ENCODE measurements at places on chromosomes 2 and 18.

- DNase-seq: no peak
These were observed 27.2 kb upstream of the OTX1 start for GRCh38 chr2:63023444-63023843.

DNA sequence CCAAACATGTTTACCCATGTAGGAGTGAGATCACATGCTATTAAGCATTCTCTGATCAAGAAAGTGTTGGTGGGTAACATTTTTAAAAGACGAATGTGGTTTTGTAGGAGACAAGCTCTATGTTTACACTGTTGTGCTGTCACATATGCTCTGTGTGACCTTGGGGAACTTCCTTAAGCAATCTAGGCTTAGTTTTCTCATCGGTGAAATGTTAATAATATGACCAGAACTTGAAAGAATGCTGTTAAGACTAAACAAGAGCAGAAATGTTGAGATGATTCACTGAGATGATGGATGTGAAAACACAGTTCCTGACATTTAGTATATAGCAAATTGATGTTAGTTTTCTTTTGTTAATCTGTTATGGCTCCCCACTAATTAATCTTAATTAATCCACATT is 860.9 kb upstream of the CNTNAP5 start:
- no peak for DNase-seq

DNA sequence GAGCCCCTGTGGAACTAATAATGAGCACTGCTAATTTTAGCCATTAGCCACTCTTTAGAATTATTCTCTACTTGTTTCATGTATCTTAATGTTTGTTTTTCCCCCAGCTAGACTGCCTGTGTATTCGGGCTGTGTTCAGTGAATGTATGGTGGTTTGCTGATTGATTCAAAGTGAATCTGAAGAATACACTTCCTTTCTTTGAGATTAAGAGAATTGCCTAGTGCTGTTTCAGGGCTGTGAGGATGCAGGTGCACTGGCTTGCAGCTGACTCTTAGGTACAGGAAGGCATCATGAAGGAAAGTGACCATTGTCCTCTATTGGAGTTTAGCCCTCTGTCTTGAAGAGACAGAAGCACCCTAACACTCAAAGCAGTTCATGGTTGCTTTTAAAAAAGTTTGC is 138.7 kb downstream of the CERS6 start:
- DNase-seq: no peak

DNA sequence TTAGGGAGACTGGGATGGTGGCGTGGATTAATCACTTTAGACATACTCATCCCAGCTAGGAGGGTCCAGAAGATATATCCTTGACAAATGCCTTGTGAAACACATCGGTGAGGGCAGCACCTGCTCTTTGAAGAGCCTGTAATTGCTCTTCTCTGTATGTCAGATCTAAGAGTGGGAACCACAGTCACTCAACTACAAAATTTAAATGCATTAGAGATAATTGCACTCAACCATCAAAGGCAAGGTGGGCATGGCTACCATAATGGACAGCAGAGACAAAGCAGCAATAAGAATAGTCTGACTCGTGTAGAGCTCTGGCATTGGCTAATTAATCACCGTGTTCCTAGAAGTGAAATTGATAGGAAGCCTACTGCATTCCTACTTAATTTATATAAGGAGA is 96.8 kb downstream of the ERBB4 start:
- no peak for DNase-seq

DNA sequence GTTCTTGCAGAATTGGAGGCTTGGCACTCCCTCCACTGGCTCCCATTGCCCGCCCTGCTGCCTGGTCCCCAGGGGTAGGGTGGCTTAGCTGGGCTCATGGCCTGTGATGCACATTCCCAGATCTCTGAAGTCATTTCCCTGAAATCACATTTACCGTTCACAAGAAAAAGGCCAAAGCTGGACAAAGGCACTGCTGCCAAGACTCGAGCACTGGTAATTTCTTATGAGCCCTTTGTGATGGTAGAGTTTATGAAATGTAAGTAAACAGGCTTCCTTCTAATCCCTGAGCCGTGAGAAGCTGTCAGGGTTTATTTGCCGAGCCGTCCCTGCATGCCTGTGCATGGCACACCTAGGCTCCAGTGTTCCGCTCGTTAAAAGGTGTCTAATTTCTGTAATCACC is 247.2 kb upstream of the EPAS1 start:
- no peak for DNase-seq

DNA sequence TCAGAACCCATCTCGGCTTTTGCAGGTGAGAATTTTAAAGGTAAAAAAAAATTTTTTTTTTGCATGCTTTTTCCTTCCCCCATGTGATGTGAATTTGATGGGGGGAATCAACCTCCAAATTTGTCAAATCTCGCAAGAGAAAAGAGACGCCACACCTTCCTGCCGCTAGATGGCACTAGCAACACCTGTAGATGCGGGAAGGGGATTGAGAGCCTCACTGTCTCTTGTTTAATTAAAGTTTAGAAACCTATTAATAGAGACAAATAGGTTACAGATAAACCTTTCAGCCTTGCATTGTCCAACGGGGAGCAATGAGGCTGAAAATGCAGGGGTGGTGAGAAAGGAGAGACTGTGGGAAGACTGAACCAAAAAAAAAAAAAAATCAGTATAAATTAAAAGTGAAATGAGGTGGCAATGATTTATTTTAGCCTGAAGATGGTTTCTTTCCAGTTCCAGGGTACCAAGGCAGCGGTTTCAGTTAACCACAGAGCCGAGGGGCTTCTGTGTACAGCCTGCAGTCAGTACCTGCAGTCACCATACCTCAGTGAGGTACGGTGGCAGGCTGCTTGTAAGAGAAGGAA is 84.6 kb downstream of the NRP2 start:
- DNase-seq: peak; percentile 43

DNA sequence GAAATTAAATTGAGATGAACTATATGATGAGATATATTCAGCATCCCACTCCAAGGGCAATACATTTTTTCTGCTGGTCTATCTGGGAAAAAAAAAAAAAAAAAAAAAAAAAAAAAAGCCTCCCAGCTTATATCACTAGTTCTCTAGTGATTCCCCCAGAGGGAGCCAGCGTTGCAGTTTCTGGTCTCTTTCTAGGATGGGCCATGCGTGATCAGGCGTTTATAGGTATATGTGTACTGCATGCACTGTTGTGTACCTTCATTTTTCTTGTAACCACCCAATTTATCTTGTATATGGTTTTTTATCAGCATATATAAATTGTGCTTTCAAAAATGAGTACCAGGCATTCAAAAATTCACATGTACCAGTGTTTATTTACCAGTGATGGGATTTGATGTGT is 35.1 kb downstream of the DCDC2C start:
- DNase-seq: no peak

DNA sequence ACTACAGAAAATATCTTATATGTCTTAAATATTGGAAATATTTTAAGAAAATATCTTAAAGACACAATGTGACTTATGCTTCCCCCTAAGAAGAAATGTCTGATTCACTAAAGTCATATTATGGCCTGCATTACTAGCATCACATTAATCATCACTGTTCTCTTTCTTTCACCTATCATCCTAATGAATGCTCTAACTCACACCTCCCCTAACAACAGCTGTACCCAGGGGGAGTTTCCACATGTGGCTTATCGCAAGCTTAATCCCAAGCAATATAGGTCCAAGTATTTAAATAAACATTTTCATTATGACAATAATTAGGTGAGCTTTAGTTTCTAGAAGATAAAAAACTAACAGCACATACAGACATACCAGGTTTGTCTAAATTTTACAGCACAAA is 39.6 kb downstream of the REV1 start:
- DNase-seq: no peak

DNA sequence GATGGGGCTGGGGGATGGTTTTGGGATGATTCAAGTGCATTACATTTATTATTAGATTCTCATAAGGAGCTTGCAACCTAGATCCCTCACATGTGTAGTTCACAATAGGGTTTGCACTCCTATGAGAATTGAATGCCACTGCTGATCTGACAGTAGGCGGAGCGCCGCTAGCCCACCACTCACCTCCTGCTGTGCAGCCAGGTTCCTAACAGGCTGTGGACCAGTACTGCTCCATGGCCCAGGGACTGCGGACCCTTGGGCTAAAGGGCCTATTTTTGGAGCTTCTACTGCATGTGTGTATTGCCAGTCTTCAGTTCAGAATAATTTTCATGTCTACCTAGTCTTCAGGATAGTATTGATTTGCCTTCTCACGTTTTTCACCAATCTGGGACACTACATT is 165.3 kb upstream of the TWIST2 start:
- no peak for DNase-seq

DNA sequence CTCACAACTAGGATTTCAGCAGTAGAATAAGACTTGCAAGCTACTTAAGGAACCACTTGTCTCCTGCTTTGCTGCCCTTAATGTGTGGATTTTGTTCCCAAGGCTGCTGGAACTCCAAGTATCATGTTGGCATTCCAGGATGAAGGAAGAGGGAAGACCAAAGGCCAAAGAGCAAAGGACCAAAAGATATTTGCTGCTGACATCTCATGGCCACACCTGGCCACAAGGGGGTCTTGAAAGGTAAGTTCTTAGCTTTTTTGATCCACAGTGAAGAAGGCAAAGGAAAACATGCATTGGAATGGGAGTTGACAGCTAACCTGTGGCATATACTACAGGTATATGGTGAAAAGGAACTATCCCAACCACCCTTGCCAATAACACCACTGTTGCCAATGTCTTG is 3.9 kb upstream of the MATN3 start:
- no peak for DNase-seq

- no peak for DNase-seq
These were observed 667.4 kb downstream of the NRXN1 start for GRCh38 chr2:50364511-50364910.

- no peak for DNase-seq
These were observed 1.7 kb downstream of the EN1 start for GRCh38 chr2:118845522-118846441.

- DNase-seq: no peak
These were observed 24.1 kb downstream of the SLC40A1 start for GRCh38 chr2:189556526-189556925.

GRCh38 chr2:12727065-12727464 is 10.3 kb downstream of the TRIB2 start:
- no peak for DNase-seq

GRCh38 chr2:34492561-34493455 is 893.7 kb upstream of the FAM98A start:
- no peak for DNase-seq

DNA sequence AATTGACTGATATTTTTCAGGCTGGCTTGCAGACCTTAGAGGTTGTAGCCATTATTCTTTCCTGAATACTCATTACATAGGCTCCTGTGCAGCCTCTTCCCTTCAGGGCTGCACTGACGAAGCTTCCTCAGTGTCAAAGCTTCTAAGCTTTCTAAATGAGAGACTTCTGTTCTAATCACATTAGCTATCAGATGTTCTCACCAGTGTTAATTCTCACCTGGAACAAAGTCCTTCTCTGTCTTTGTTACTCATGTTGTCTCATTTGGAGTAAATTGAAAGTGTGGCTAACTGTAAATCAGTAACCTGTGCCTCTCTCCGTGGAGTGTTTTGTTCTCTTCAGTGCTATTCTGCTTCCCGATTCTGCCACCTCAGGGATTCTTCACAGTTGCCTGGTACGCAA is 76.9 kb downstream of the MC4R start:
- DNase-seq: no peak

- DNase-seq: no peak
These were observed 346.7 kb downstream of the RAD51AP2 start for GRCh38 chr2:17171446-17172049.

Measured in activated naive CD4-positive, alpha-beta T cell (primary cell).